ENCODE measurements at places on chromosomes 13 and 19. TPM values are rescaled to one million over a fixed set of nuclear protein-coding genes. Genes with fewer than 3 reads are reported as not detected.

DNA sequence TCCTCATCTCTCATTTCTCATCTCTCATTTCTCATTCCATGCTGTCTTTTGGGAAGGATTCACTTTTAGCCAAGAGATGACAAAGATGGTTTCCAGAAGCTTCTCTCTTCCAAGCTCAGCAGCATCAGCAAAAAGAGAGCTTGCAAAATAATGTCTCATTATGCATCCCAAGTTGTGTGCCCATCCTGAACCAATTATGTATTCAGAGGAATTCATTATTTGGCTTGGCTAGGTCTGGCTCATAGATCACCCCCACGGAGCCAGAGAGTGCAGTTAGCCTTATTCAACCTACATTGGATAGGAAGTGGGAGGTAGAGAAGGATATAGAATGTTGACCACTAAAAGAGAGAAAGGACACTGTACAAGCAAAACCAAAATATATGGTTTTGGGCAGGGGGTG is 5.4 kb upstream of the OLFM2 start:
- DNase-seq = peak; percentile 78

DNA sequence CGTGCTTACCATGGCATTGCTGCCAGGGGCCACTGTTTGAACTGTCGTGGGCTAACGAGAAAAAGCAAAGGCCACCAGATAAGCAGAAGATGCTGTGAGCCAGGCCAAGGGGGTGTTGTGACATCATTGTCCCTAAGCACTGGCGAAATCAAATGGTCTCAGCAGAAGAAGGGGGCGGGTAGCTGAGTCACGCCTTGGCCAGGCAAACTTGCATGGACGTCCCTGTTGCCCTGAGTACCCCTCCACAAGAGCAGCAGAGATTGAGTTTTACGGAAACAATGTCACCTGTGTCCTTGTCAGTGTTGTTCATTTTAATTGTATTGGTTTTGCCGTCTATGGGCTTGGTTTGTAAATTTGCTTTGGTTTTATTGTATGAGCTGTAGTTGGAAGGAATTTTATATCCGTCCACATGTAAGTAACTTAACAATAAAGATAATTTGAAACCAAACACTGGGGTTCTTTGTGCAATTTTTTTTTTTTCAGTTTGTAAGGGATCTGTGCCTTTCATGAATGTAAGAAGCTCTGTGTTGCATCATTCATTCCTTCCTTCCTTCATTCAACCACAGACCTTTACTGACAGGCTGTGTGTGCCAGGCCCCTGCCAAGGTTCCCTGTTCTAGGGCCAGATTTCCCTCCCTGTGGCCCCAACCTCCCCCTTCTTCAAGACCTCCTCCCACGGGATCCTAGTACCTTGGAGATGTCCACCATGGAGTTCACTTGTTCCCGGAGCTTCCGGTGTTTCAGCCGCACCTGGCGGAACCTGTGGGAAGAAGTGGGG is 12.3 kb downstream of the KCNN4 start:
- no peak for DNase-seq

OR4F17 gene
- total RNA-seq = not detected

ZFP30 gene
- total RNA-seq = 14.0 TPM

All from GM23248 (cell line).